Urinary bladder (tissue), 4 donors: ENCODE measurements at places on chromosomes 6 and 20. TPM values are rescaled to one million over a fixed set of nuclear protein-coding genes. Genes with fewer than 3 reads are reported as not detected.

The DNAH8 gene
- total RNA-seq, result 1.5 TPM

The PLN gene
- total RNA-seq, result 178 TPM

The CST11 gene
- not detected for total RNA-seq

The CST8 gene
- not detected for total RNA-seq

The KCNG1 gene
- total RNA-seq, result 5.6 TPM

The ISM1 gene
- 1.8 TPM for total RNA-seq

The OXT gene
- total RNA-seq, result not detected

The SYTL3 gene
- 4.9 TPM for total RNA-seq

The ADGRB3 gene
- total RNA-seq, result 29.4 TPM

- DNase-seq, result no peak
These were observed 489.1 kb downstream of the PREX1 start for GRCh38 chr20:48338717-48339116.

GRCh38 chr6:137560184-137560563, 66.0 kb upstream of the OLIG3 start:
- no peak for DNase-seq

DNA sequence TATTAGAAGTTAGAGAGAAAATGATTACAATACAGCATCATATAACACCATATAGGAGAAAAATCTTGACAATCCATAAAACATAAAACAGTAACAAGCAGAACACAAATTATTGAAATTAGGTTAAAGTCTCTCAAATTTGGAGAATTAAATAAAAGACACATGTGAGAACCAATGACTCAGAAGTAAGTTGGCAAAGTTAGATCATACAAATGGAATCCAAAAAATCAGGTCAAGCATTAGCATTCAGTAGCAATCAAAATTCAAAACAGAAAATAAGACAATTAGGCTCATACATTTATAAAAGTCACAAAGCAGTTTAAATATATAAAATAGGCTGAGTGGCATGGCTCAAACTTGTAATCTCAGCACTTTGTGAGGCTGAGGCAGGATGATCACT, 775.6 kb downstream of the PHF3 start:
- no peak for DNase-seq

GRCh38 chr6:155710704-155711103, 255.1 kb upstream of the NOX3 start:
- no peak for DNase-seq

GRCh38 chr6:166722785-166723184, 95.7 kb upstream of the RPS6KA2 start:
- DNase-seq, result no peak

GRCh38 chr6:147325557-147325956, 121.3 kb downstream of the STXBP5 start:
- no peak for DNase-seq

GRCh38 chr6:13913226-13914001, 11.3 kb upstream of the RNF182 start:
- DNase-seq, result no peak

DNA sequence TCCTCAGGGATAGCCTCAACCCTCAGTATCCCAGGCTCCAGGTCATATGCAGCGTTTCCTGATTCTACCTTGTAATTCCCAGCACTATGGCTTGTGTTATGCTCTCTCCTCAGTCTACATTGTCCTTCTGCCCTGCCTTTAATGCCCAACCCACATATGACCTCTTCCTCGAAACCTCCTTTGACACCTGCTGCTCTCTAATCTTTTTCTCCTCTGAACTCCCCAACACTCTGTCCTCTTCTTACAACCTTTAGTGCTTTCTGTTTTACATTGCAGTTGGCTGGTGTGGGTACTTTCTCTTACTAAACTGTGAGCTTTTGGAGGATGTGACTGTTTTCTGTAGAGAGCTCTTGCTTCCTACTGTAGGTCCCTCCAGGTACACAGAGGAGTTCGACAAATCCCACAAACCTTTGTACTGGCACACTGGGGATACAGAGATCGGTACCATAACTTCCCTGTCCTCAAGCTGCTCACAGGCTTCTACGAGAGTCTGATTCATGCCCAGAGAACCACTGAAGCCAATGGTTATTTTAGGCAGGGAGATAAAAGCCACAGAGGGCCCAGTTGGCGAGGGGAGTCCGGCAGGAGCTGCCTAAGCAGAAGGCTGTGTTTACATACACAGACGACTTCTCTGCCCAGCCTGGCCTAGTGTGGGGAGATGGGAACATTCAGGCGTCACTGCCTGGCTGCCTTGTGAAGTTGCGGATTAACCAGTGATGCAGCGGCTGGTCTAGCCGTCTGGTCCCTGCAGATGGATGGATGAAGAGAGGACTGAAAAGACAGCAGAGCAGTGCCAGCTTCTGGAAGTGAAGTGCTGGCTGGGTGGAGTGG, 8.4 kb upstream of the EPB41L1 start:
- no peak for DNase-seq

DNA sequence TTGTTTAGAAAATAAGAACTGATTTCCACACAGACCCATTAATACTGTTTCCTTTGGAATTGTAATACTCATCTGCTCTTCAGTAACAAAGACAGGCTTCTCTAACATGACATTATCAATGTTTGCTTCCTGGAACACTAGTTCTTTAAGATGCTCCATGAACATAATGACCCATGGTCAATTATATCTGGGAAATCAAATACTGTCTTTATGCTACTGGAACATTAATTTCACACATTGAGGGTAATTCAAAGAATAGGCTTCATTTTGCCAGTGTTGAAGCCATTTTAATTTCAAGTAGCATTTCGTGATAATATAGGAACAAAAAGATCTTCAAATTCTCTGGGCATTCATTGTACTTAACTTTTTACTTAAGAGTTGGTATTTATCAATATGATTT, 80.9 kb downstream of the OPN5 start:
- DNase-seq, result no peak

- DNase-seq, result no peak
These were observed 251.4 kb downstream of the DLL1 start for GRCh38 chr6:170039156-170040114.

DNA sequence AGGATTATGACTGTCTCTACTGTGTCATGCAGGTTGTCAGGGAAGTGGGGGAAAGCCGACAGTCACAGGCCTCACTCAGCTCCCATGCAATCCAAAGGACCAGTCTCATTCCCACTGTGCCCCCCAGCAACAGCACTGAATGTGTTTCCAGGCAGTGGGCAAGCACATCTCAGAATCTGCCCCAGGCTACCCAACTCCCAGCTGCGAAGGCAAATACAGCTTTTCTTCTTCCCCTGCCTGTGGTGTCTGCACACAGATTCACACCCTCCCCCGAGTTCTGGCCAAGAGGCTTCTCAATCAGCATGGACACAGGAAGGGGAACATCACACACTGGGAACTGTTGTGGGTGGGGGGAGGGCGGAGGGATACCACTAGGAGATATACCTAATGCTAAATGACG, 75.3 kb downstream of the SNAP91 start:
- DNase-seq, result no peak

GRCh38 chr6:165632194-165632593, 30.8 kb downstream of the PDE10A start:
- no peak for DNase-seq

DNA sequence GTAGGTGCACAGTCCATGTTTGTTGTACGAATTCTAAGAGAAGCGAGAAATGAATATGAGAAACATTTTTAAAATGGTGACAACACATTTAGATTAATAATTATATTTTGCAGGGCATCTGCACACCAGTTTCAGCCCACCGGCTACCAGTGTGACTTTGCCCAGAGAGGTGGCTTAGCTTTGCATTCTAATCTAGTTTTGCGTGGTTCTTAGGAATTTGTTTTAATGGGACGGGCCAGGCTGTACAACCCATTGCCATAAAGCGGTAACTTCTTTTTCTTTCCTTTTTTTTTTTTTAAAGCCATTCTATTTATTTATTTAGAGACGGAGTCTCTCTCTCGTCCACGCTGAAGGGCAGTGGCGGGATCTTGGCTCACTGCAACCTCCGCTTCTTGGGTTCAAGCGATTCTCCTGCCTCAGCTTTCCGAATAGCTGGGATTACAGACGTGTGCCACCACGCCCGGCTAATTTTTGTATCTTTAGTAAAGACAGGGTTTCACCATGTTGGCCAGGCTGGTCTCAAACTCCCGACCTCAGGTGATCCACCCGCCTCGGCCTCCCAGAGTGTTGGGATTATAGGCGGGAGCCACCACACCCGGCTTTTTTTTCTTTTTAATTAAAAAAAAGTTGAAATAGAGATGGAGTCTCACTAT, 829 bp downstream of the MANBAL start:
- no peak for DNase-seq

DNA sequence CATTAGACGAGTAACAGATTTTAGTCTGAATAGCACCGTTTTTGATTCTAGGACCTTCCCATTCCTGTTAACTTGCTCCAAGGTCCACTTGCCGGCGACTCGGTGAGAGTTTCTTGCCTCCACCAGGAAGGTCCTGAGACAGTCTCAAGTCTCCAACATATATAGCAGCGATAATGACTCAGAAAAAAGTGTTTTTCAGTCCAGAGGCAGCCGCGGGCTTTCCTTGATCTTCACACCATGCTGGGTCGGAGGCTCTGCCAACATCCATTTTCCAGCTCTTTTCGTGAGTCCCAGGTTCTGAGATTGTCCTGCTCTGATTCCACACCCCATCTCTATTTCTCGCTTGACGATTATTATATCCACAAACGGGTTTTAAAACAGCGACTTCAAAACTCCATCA, 170.5 kb downstream of the GPX5 start:
- DNase-seq, result no peak

- DNase-seq, result no peak
These were observed 89.3 kb downstream of the EPB41L2 start for GRCh38 chr6:130973521-130974277.

DNA sequence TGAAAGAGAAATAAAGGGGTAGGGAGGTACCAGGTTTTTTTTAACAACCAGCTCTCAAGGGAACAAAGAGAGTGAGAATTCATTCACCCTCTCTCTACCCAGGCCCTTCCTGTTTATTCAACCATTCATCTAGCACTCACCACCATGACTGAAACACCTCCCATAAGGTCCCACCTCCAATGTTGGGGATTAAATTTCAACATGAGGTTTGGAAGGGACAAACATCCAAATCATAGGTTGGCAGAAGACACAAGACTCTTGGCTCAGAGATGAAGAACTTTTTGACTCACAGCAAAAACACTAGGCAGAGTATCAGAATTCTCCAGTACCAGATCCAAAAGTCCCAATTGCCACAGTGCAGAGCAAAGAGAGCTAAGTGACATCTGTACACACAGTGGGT, 186.3 kb downstream of the EDN1 start:
- no peak for DNase-seq

- no peak for DNase-seq
These were observed 157.3 kb downstream of the DTNBP1 start for GRCh38 chr6:15505463-15505918.

DNA sequence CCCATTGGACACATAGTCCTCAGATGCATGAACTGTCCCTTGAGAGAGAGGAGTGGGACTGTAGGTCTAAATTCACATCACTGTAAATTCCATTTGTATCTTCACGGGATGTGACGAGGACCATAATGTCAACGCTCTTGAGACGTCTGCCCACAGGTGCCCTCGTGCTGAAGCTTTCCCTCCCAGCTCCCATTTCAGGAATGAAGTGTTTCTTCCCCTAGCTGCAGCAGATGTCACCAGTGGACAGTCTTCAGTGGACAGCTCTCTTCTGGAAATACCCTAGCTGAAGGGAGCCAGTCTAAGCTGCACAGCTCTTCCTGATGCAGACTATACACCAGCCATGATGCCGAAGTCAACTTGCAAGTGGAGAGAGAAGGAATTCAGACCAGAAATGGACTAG, 217.4 kb upstream of the ECI2 start:
- no peak for DNase-seq

GRCh38 chr6:116010790-116011401, 49.8 kb downstream of the FRK start:
- no peak for DNase-seq

DNA sequence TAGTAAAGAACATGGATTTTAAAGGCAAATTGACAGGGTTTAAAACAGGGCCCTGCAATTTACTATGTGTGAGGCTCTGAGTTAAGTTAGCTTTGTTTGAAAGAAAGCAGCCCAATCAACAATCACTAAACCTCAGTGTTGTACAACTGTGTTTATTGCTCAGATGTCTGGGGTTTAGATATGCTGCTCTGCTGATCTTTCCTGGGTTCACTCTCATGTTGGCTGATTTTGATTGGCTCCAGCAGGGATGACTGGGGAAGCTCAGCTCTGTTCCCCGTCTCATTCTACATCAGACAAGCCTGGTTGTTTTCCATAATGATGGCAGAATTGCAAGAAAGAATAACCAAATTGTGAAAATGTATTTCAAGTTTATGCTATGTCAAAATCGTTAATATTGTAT, 10.9 kb downstream of the C6orf58 start:
- no peak for DNase-seq

GRCh38 chr20:51134405-51134804, 111.5 kb upstream of the KCNG1 start:
- DNase-seq, result no peak

DNA sequence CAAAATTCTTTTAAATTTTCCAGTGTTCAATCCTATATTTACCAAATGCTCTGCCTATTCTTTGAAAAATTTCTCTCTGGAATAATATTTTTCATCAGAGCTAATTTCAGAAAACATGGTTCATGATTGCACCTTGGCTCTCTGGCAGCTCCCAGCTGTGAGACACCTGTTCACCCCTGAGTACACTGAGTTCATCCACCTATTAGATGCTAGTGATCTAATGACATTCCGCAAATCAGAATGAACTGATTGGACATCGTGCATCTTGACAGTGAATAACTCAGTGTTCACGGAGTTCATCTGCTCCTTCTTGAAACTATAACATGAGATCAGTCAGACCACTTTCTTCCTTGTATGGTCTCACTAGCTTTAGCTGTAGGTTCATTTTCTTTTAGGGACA, 3.9 kb upstream of the SHPRH start:
- DNase-seq, result no peak

DNA sequence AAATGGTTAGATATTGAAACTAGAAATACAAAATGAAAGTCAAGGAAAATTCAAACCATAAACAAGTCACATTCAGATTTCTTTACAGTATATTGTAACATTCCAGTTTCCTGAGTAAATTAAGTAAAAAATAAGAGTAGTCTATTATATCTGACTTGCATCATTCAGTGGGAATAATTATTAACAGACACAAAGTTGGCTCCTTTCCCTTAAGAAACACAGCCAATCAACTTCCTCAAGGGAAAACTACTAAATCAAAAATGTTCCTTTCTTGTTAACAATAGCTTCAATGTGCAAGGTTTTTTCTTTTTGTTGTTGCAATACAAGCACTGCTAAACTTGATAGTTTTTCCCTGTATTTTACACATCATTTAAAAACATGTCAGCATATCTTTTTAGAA, 33.2 kb downstream of the DNAAF9 start:
- no peak for DNase-seq

- DNase-seq, result no peak
These were observed 4.3 kb downstream of the MICA start for GRCh38 chr6:31407699-31408098.
